ENCODE measurements at places on chromosomes 4 and X.
A peak's percentile ranks its signal among the peaks of the same experiment; 100 is the strongest.

DNA sequence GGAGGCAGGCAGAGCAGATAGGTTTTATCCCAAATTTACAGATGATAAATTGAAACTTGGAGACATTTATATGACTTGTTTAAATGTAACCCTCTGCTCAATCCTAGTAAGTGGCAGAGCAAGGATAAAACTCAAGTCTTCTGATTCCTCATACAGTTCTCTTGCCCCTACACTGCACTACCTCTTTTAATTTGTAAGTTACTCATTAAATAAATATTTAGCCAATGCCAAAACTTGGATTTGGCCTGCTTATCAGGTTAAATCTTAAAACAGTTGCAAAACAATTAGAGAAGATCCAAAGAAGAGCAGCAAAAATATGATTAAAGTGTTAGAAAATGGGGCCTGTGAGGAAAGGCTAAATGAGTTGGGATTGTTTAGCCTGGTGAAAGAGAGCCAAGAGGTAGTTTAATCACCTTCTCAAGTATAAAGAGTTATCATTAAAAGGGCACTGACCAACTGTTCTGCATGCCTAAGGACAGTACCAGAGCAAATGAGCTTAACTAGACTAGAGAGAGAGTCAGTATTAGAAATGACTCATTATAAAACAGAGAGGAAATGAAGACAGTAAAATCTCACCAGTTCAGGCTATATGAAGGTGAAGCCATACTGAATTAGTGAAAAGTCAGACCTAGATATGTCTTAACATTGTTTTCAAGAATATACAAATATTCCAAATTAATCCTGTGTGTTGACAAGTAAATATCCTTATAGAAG is 146.3 kb downstream of the GRIA3 start:
- no peak for DNase-seq

DNA sequence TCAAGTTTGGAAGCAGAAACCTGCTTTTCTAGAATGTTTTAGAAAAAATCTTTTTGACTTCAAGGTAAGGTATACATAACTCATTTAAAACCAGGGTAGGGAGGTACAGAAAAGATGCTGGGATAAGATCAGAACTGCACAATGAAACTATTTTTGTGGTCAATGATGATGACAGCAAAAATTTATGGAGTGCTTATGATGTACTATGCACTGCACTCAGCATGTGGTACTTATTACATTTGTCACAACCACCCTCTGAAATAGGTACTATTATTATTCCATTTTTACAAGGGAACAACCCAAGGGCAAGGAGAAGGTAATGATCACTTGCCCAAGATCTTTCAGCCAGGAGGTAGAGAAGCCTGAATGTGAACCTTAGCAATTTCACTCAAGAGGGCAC is 8.0 kb downstream of the GPM6B start:
- DNase-seq: no peak

- no peak for DNase-seq
These were observed 16.8 kb upstream of the COX18 start for GRCh38 chr4:73086095-73086868.

DNA sequence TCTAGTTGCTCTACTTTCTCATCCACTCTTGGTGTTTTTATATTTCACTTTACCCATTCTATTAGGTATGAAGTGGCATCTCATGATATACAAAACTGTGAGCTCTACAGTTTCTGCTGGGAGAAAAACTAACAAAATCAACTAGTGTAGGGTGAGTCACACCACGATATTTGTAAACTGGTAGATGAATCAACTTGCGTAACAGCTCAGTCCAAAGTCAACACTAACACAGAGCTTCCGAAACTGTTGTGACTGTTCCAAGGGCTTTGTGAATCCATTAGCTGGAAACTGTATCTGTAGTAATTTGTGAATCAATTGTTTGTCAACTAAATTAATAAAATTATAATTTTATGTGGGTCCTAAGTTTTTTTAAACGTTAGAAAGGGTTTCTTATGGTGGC is 119.8 kb upstream of the TSPAN5 start:
- DNase-seq: peak; percentile 35

All from NB4 (cell line).